ENCODE measurements at places on chromosomes 3 and 15.

DNA sequence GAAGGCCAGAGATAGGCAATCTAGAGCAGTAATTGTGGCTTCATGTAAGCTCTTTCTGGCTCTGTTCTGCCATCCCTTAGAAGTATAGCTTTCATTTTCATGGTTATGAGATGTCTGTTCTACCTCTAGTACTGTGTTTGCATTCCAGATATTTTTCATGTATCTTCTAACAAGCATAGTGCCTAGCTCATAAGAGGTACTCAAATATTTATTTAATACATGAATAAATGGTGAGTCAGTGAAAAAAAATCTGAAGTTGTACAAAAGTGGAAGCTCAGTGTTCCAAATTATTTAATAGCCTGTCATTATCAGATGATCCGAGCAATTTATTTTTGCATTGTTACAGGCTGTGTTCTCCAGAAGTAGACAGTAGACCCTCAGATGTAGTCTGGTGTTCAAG is 64.3 kb downstream of the OXSM start:
- DNase-seq = no peak

DNA sequence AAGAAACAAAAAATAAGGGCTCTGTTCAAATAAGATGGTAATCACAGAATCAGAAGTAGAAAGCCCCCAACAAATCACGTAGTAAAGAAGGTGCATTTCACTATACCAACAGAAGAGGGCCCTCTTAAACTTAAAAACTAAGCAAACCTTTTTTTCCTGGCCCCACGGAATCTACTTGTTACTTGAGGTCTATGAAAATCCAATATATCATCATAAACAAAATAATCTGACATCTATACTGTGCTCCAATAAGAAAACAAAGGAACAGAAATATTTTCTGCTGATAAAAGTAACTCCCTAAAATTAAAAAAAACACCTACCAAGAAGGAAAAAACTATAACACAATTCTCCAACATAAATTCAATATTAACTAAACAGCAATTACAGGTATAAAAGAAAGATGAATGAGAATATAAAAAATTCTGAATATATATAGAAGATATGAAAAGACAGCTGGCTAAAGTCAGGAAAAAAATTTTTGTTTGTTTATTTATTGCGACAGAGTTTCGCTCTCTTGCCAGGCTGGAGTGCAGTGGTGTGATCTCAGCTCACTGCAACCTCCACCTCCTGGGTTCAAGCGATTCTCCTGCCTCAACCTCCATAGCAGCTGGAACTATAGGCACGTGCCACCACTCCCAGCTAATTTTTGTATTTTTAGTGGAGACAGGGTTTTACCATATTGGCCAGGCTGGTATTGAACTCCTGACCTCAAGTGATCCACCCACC is 81.8 kb downstream of the CLASP2 start:
- no peak for DNase-seq

- no peak for DNase-seq
Observed at GRCh38 chr3:47897954-47898353, 95.0 kb downstream of the DHX30 start.

GRCh38 chr3:93843981-93844380 is 129.7 kb downstream of the PROS1 start:
- no peak for DNase-seq

DNA sequence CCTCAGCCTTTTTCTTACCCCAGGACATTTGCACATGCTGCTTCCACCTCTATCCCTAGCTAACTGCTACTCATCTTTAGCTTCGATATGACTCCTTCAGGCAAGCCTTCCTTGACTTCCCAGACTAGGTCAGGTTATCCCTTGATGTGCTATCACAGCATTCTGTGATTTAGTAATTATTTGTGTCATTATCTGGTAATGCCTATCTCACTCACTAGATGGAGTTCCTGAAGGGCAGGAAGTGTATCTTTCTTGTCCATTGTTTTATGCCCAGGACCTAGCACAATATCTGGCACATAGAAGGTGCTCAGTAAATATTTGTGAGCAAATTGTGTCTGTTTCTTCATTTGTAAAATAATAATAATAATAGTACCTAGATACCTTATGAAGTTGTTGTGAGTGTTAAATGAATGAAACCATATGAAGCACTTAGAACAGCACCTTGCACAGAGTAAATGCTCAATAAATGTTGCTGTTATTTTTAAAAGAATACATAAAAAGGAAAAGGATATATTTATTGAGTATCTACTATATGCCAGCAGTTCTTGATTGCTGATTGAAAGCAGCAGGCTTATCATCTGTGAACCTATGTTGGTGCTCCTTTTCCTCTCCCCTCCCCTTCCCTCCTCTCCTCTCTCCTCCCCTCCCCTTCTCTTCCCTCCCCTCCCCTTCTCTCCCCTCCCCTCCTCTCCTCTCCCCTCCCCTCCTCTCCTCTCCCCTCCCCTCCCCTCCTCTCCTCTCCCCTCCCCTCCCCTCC is 31.5 kb downstream of the SQOR start:
- no peak for DNase-seq

- no peak for DNase-seq
Observed at GRCh38 chr15:83046558-83047127, 20.4 kb downstream of the BTBD1 start.

DNA sequence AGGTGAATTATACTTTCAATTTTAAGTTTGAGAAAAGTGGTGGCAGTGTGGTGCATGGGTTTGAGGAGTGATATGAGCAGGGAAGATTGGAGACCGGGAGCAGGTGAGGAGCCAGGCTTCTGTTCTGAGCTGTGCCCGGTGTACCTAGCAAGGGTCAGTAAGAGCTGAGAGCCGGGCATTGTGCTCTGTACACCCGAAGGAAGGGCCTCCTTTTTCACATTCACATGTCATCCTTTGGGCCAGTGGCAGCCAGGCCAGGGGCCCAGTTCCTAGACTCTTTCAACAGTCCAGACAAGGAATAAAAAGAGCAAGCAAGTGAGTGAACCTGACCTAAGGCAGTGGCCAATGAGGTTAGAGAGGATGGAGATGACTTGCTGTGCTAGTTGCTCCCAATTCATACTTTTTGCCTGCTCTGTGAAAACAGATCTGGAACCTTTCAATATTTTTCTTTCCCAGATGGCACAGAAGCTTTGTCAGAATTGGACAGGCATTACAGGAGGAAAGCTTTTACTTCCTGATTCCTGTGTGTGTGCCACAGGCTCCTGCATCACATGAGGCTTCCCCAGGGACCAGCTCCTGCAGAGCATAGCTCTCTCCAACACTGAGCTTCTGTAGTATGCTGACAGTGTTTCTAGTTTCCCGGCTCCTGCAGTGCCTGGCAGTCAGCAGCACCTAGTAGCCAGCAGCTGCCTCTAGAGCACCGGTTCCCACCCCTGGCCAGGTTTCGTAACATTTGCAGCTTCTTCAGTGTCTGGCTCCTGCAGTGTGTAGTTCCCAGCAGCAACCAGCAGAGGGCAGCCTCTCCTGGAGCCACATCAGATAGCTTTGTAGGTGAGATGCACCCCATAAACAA is 5.3 kb upstream of the TRA2B start:
- peak; percentile 76 for DNase-seq

DNA sequence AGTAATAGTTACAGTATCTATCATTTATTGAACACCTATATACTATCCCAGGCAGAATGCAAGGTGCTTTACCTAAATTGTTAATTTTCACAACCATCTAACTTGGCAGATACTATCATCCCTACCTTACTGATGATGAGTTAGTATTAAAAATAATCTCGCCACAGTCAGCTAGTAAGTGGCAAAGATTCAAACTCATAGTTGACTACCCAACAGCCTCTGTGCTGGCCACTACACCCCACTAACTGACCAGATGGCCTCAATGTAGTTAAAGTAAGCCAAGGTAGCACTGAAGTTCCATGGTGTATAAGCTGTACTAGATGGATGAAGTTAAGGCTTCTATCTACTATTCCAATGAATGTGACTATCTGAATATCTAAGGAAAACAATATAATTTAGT is 44.8 kb downstream of the PEAK1 start:
- DNase-seq = no peak

DNA sequence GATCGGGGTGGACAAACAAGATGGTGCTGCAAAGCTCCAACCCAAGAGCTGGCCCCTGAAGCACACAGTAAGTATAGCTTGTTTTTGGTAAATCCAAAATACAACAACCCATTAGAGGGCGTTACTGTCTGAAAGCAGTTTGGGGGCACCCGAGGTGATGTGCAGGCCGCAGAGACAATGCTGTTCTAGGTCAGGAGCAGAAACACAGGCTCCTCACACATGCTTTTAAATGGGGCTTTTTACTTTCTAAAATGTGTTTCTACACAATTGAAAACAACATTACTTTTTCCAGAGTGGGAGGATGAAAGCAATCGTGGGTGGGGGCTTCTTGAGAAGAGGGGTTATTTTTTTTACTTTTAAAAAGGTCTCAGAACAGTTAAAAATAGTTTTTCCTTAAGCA is 1029.3 kb upstream of the CFAP20DC start:
- peak; percentile 52 for DNase-seq

- DNase-seq = no peak
Observed at GRCh38 chr3:171375666-171376595, 84.3 kb downstream of the TNIK start.

DNA sequence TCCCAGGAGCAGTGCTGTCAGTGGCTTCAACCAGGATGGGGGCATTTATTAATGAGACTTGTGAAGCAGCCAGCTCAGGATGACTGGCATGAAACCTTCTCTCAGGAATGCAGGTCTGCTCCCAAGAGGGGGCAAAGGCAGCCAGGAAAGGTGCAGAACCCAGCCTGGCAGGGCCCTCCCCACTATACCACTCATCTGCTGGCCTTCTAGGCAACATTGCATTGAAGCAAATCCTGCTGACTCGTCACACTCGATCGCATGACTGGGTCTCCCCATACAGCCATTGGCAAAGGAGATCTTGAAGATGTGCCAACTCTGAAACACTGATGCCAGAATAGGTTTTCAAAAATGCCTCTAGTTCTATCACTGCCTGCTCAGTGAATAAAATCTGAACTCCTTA is 65.7 kb upstream of the CMTM7 start:
- DNase-seq = no peak

DNA sequence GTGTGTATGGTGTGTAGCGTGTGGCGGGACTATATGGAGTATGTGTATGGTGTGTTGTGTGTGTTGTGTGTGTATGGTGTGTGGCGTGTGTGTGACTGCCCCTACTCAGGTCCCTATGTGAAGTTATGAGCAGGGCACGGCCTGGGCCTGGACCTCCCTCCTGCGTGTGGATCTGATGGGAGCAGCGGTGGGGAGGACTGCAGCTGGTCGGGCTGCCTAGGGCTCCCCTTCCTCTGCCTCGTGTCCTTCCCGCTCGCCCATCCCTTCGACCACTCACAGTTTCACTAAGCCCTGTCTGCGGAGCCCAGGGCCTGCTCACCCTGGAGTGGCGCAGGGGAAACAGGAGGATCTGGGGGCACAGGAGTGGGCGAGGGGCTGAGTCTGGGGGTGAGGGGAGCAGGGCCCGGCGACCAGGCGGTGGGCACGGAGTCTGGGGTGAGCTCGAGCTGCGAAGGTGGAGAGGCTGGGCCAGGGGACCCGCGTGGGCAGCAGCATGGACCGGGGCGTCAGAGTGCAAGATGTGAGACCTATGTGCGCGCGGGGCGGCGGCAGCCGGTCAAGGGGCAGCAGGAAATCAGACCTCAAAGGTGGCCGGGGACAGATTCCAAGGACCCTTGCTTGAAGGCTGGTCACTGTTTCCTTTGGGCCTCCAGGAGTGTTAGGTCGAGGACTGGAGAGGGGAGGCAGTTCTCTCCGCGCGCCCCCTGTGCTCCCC is 26.6 kb downstream of the GABRA5 start:
- no peak for DNase-seq

DNA sequence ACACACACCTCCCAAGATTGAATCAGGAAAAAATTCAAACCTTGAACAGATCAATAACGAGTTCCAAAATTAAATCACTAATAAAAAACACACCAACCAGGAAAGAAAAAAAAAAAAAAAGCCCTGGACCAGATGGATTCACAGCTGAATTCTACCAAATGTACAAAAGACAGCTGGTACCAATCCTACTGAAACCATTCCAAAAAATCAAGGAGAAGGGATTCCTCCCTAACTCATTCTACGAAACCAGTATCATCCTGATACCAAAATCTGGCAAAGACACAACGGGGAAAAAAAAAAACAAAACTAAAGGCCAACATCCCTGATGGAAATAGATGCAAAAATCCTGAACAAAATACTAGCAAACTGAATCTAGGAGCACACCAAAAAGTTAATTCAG is 54.4 kb upstream of the SLC12A8 start:
- DNase-seq = no peak

- DNase-seq = no peak
Observed at GRCh38 chr15:58980351-58980939, 7.0 kb upstream of the RNF111 start.

DNA sequence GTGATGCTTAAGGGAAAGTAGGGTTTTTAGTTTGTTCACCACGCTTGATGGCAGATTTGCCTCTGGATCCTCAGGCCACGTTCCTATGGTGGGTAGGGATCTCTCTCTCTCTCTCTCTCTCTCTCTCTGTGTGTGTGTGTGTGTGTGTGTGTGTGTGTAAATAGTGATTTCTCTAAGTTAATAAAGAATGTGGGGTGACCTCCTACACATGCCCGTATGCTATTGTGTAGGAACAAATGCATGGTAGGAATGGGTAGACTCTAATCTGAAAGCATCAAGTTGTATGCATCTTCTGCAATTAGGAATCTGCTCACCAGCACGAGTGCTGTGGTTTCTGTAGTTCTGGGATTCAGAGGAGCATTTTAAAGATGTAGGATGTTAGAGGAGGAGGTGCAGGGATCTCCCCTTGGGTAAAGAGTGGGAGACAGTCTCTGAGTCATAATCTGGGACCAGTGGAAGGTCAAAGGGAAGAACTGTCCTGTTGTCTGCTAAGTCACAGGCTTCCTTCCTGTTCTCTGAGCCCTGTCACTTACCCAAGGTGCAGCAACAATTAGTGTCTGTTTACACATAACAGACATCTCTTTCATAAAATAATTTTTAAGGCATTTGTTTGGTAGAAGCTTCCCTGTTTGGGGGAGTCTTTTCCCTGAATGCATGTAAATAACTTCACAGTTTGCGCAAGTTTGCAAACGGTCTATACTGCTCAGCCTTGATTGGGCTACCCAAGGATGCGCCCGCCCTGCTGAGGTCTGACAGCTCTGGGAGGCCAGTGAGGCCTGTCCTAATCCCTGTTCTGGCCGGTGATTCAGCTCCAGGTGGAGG is 139.8 kb downstream of the IGF1R start:
- no peak for DNase-seq

GRCh38 chr15:74843891-74844299 is 939 bp upstream of the ULK3 start:
- DNase-seq = no peak

- no peak for DNase-seq
Observed at GRCh38 chr3:36524560-36524959, 144.3 kb downstream of the STAC start.

DNA sequence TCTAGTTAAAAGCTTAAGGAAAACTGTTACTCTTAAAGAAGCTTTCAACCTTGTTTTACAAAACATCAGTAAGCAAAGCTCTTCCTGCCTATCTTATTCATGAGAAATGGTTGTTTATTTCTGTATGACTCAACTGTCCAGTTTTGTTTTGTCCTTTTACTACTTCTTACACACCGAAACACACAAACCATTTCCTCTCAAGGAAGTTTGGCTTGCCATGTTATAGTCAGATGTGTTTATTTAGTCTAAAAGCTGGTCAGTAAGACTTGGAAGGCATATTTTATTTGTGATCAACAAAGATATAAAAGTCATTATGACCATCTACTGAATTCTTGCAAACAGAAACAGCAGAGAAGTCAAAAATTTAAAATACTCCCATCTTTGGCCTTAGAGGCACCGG is 53.2 kb upstream of the RBSN start:
- no peak for DNase-seq

GRCh38 chr3:1191026-1191425 is 98.2 kb downstream of the CNTN6 start:
- DNase-seq = no peak

- no peak for DNase-seq
Observed at GRCh38 chr3:107981471-107982111, 109.2 kb downstream of the CD47 start.

Data from activated T-cell treated with anti-CD3 and anti-CD28 coated beads for 4 hours (primary cell).